Caki2 (cell line): ENCODE measurements at places on chromosomes 6 and 20. TPM values are rescaled to one million over a fixed set of nuclear protein-coding genes. Genes with fewer than 3 reads are reported as not detected.

GRCh38 chr6:31401403-31401802 is 2.0 kb upstream of the MICA start:
- DNase-seq = peak; percentile 84

DNA sequence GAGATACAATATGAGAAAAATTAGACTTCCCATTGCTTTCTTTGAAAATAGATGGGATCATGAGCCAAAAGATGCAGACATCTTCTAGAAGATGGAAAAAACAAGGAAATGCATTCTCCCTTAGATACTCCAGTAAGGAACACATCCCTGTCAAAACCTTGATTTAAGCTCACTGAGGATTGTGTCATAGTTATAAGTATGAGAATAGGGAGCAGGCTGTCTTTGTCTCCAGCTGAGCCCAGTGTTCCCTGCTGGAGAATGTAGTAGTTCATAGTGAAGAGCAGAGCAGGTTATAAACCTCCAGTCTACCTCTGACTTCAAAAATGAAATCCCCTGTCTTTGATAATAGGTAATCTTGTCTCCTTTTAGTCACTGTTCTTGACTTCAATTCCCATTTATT is 589.9 kb downstream of the PHF3 start:
- DNase-seq = no peak

HIVEP1 gene
- 2.2 and 3.6 TPM in 2 replicates for total RNA-seq

DNA sequence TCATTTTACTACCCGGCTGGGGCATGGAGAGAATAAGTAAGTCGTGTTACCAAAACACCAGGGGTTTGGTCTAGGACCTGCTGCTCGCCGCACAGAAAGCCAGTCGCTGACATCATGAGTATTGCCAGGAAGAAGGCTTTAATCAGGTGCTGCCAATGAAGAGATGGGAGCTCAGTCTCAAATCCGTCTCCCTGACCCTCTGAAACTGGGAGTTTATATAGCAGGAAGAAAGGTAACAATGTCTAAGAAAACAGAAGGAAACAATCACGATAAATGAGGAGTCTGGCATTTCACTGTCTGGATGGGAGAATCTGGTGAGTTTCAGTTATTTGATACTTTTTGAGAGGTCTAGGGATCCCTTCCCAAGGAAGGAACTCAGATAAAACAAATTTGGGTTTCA is 437.9 kb upstream of the JARID2 start:
- no peak for DNase-seq
